ENCODE measurements at places on chromosomes 13 and 19.

DNA sequence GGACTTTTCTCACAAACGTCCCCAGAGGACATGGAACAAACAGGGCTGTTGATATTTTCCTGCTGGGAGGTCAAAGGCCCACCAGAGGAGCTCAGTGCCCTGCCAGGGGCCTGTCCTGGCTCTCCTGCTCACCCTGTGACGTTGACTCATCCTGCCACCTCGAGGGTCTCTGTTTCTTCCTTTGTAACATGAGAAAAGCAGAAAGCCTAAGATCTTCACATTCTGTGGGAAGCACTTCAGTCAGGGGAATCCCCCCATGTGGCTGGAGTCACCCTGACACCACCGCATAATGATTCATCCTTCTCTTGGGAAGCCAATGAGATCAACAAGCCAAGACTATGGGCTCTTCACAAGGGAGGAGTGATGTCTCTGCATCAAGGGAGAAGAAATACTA, 147.9 kb downstream of the KATNAL1 start:
- DNase-seq = peak; percentile 20

GRCh38 chr13:35475960-35476943, at the start of gene MAB21L1:
TSS of gene MAB21L1 (minus strand) at chr13:35476689. CDS start at chr13:35476138, 551 bp downstream.
- DNase-seq = no peak

GRCh38 chr13:27283906-27284493, 13.4 kb downstream of the RASL11A start:
- DNase-seq = no peak

- DNase-seq = no peak
Observed at GRCh38 chr19:7815325-7815724, 14.7 kb upstream of the EVI5L start.

GRCh38 chr13:79898202-79898826, 417.4 kb downstream of the NDFIP2 start:
- no peak for DNase-seq

DNA sequence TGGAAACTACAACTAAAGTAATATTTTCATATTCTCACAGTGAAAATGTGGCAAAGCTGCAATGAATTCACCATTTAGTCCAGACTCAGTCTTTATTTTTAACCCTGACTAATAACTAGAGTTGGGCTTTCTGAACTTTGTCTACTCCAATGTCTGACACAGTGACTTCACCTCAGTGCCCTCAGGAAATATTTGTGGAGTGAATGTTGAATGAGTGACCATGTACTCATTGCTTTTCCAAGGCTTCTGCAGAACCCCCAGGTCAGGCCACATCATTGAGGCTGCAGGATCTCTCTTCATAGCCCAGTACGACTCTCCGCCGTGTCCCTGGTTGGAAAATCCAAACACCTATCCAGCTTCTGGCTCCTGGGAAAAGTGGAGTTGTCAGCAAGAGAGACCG, 1.8 kb downstream of the ZNF175 start:
- no peak for DNase-seq
